ENCODE measurements at places on chromosomes 6 and 20.

- no peak for DNase-seq
Measured at GRCh38 chr6:53178837-53179432, 30.3 kb upstream of the GCM1 start.

GRCh38 chr6:15096894-15097837, 148.7 kb upstream of the JARID2 start:
- no peak for DNase-seq

GRCh38 chr6:20335872-20336271, 65.8 kb upstream of the E2F3 start:
- DNase-seq, result no peak

DNA sequence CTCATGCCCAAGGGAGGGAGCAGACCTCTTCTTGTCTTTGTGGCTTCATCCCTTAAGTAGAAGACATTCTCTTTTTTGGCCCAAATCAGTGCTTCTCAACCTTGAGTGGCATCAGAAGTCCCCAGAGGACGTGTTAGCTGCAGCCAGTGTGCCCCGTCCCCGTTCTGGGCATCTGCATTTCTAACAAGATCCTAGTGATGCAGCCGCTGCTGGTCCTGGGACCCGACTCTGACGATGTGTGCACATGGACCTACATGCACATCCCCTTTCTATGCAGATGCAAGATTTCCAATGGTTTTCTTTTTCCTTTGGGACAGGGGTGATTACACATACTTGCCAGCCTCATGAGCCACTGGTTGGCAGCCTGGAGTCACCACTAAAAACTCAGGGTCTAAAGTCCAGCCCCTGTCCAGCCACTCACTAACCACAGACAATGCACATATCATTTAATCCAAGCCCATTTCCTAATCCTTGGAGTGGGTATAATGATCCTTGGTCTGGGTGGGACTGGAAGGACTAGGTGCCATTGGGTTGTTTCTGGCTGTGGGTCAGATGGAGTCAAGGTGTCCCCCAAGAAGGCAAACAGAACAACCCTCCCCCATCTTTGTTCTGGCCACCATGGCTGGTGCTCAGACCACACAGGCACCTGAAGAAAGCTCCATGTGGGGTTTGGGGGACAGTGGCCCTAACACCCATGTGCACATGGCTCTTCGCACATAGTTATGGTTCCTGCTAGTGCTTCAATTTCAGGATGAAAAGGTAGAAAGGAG, 6.4 kb downstream of the ACSS1 start:
- DNase-seq, result no peak

Data from AG10803 (cell line).